ENCODE measurements at places on chromosomes 2 and 18.

GRCh38 chr2:66523377-66523969 lies 88.5 kb downstream of the MEIS1 start:
- DNase-seq: no peak

DNA sequence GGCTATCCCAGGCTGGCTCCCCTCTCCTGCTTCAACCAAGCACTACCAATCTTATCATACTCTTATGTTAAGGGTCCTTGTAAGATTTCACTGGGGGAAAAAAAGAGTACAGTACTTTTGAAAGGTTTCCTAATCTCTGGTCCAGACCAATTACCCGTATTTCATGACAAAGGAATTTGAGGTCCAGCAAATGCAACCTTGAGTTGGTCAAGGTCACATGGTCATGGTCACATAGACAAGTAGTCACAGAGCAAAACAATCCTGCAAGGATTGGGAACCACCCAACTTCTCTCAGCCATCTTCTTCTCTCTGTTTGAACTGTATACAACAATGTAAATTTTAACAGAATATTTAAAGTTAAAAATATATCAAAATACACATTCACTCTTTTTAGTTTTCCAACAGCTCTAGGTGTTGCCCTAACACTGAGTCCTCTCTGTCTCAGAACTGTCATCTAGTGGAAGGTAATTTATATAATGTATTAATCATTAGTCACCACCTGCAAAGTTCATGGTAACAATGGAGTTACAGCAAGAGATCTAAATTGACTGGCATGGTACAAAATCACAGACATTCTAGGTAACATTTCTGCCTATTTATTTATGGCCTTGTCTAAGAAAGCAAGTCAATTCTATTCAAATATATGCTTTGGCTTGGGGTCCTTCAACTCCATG lies 21.5 kb downstream of the DTNB start:
- DNase-seq: no peak

- DNase-seq: no peak
Measured at GRCh38 chr18:33593261-33593660, 15.2 kb downstream of the ASXL3 start.

DNA sequence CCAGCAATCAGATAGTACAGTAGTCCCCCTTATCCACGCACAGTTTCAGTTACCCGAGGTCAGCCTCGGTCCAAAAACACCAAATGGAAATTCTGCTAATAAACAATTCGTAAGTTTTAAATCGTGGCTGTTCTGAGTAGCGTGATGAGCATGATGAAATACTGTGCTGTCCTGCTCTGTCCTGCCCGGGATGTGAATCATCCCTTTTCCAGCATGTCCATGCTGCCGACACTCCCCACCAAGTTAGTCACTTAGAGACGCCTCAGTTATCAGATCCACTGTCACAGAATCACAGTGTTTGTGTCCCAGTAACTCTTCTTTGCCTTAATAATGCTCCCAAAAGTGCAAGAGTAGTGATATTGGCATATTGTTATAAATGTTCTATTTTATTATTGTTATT lies 62.1 kb downstream of the MEX3C start:
- DNase-seq: no peak

DNA sequence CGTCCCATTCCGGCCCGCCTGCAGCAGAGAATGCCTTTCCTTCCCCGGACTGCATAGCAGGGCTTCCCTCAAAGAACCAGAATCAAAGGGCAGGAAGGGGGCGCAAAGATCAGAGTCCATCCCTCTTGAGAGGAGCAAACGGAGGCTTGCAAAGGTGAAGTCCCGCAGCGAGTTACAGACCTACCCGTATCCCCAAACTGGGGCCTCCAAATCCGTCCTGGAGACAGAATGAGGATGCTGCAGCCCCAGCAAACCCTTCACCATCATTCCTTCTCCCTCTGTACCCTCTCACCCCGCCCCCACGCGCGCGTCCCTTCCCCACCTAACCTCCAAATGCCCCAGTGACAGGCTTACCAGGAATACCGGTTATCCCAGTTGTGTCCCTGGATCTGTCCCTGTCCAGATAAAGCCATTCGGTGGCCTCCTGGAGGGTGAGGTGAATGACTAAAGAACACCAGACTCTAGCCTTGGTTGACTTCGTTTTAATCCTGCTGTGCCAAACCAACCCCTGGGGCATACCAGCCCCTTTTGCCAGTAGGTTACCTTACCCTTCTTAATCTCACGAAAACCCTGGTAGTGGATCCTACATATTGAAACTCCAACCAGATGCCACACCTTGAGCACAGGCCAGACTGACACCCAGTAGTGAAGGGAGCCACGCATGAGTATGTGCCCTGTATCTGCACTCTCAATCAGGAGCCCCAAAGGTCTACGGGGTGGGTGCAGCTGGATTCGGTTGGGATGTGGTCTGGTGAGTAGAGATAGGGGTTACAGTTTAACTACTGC lies 961 bp upstream of the SLC40A1 start:
- DNase-seq: no peak

DNA sequence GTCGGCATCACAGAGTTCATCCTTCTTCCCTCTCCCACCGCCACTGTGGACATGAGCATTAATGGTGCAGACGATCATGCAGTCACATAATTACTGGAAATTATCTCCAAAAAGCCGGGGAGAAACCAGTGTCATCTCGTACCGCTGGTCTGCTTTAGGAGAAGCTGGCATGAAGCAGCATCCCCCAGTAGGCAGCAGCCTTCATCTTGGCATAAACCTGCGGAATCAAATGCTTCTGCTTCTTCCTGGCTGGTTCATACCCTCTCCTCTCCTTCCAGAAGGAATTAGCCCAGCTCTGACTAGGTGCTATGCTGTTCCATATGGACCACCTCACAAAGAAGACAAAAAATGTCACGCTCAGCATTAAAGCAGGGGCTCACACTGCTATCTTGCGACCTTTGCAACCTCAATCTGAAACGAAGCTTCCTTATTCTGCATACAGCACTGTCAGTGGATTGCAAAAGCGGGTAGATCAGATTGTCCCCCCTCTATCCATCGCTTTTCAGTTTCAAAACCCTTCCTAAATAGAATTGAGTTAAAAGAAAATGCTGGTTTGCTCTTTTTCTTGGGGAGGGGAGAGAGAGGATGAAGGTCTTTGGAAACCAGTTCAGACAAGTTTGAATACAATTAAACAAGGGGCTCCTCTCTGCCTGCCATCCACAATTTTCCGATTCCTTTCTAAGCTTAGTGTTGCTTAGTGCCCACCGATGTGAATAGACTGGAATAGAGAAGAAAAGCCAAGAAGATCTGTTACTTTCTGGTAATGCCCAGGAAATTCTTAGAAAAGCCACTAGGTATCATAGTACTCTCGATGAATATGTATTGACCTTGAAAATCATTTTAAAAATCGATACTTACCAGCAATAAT lies 212.1 kb upstream of the ZNF521 start:
- DNase-seq: no peak

DNA sequence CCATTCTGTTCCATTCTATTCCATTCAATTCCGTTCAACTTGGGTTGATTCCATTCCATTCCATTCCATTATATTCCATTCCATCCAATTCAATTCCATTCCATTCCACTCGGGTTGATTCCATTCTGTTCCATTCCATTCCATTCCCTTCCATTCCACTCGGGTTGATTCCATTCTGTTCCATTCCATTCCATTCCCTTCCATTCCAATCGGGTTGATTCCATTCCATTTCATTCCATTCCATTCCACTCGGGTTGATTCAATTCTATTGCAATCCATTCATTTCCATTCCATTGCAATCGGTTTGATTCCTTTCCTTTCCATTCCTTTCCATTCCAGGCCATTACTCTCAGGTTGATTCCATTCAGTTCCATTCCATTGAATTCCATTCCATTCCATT lies 1138.4 kb downstream of the RPIA start:
- no peak for DNase-seq

GRCh38 chr2:140658760-140659692 lies 1471.8 kb downstream of the LRP1B start:
- no peak for DNase-seq

DNA sequence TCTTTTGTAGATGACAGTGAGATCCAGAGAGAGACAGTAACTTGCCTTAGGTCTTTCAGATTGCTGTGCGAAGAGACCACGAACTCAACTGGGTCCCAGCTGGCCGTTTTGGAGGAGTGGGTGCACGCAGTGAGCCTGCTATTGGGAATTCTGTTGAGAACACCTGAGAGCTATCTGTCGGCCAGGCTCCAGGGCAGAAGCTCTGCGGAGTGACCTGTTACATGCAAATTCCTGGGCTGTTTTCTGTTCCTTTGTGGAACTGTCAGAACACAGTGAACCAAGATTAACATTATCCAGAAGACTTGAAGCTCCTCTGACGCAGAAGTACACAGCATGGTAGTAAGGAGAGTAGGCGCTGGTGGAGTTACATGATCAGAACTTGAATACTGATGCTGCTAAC lies 99.5 kb upstream of the LMAN1 start:
- no peak for DNase-seq

- DNase-seq: no peak
Measured at GRCh38 chr18:79355433-79356335, 40.0 kb upstream of the NFATC1 start.

DNA sequence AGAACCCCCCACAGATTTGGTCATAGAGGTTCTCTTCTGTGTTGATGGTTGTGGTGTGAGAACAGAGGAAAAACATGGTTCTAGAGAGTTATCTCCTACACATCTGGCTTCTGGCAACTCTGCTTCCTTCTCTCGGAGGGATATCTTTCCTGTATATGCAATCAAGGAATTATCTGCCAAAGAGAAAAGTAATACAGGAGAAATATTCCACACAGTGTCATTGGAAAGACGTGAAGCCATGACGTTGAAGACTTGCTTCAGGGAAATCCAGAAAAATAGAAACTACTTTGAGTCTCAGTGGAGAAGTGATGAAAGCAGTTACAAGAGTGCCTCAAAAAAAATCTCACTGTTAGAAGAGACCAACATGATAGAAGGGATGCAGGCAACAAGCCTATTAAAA lies 78.5 kb downstream of the RAB31 start:
- no peak for DNase-seq

DNA sequence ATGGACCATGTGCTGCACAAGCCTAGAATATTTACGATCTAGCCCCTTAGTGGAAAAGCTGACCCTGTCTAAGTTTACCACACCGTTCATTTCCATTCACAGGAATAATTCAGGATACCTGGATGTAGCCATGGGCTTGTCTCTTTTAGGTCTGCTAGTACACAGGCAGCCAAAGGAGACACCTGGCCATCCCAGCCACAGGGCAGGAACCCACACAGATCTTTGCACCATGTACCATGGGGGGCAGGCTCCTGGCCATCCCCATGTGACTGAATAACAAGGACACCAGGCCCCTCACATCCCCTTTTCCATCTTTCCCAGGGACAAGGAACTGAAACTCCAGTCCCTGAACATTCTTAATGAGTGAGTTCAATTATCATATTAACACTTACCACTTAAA lies 467.3 kb upstream of the MYT1L start:
- no peak for DNase-seq

DNA sequence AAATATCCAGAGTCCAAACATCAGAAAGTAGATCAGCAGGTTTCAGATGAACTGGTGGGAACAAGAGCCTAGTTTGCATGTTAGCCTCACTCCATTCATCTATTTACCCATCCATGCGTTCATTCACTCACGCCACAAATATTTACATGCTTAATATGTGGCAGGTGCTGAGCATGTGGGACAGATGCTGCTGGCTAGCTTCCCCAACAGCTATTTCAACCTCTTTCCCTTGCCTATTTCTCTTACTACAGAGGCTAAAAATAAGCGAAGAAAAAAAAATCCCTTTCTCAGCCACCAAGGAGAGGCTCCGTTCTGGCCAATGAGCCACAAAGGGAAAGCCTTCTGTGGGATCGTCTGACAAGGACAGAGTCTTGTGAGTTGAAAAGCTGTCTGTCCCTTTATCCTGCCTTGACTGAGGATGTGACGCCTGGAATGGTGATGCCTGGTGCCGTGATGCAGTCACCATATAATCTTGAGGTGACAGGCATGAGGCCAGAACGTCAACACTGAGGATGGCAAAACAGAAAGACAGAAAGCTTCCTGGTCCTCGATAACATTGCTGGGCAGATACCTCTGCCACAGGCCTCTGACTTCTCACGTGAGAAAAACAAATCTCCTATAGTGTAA lies 78.2 kb downstream of the KCTD1 start:
- no peak for DNase-seq

GRCh38 chr18:32920796-32921787 lies 148.3 kb upstream of the KLHL14 start:
- DNase-seq: no peak

DNA sequence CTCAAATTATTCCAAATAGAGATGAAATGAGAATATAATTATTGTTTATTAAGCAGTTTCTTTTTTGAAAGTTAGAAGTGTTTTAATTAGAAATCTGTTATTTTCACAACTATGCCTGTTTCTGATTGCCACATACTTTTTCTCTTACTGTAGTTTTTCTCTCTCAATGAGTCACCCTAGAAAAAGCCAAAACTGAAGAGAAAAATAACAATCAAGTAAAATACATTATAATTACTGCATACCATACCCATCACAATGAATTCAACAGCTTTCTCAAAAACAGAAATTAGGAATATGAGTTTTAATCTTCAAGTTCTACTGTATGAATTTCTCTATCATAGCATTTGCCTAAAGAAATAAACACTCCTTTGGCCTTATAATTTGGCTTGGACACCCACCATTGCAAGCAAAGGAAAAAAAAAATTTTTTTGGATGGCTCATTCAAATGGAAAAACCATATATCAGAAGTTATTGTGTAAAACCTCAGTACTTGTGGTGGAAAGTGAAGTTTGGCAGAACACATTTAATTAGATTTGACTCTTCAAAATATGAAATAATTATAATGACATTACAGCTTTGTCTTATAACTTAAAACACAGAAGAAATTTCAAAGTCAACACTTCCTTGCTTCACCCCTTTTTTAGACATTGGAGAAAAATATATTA lies 138.5 kb downstream of the DYM start:
- DNase-seq: no peak

GRCh38 chr2:188596054-188596453 lies 304.4 kb downstream of the GULP1 start:
- no peak for DNase-seq

DNA sequence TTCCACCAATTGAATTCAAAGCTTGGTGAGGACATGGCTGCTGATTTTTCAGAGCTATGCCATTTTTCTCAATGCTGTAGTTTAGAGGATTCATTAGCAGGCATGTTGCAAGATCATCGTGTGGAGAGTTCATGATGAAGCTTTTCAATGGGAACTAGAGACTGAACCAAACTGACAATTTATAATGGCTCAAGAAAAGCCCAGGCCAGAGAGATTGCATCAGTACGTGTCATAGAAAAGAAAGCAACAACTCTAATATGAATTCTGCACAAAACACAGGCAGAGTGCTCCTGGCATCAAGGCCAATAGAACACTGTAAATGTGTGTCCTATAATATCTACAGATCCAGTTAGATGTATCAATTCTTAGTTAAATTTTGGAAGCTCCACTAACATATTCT lies 477.6 kb downstream of the LRP1B start:
- no peak for DNase-seq

GRCh38 chr2:38754506-38754905 lies 3.3 kb upstream of the SRSF7 start:
- no peak for DNase-seq

Data from GOT3 (cell line).